Inflammatory macrophage treated with lipopolysaccharide for 1 hour (primary cell): ENCODE measurements at places on chromosomes 11 and 22.

- no peak for DNase-seq
Measured at GRCh38 chr11:8273287-8273686, 9.6 kb upstream of the LMO1 start.

DNA sequence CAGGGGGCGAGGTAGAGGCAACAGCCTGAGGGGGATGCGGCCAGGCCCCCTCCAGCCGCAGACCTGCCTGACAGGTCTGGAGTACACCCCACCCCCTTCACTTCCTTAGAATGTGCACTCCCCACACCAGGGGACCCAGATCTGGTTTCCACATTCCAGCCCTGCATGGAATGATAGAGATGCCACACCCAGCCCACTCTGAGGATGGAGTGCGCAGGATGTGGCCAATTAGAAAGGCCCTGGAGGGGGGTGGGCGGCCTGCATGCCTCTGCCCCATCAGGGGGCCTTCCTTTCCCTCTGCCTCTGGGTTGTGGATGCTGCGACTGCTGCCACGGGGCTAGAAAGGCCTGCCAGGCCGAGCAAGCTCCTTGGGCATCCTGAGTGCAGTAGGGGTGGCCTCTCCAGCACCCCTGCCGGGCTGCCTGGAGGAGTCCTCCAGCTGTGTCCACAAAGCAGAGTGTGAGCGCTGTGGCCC, 28.2 kb upstream of the MGAT3 start:
- no peak for DNase-seq

- DNase-seq, result no peak
Measured at GRCh38 chr11:102469196-102469821, 16.7 kb upstream of the TMEM123 start.

- DNase-seq, result no peak
Measured at GRCh38 chr11:303363-303762, 4.0 kb upstream of the IFITM5 start.

GRCh38 chr22:19183216-19183615, 4.7 kb upstream of the SLC25A1 start:
- DNase-seq, result no peak

- no peak for DNase-seq
Measured at GRCh38 chr22:28034760-28035401, 115.8 kb upstream of the PITPNB start.

DNA sequence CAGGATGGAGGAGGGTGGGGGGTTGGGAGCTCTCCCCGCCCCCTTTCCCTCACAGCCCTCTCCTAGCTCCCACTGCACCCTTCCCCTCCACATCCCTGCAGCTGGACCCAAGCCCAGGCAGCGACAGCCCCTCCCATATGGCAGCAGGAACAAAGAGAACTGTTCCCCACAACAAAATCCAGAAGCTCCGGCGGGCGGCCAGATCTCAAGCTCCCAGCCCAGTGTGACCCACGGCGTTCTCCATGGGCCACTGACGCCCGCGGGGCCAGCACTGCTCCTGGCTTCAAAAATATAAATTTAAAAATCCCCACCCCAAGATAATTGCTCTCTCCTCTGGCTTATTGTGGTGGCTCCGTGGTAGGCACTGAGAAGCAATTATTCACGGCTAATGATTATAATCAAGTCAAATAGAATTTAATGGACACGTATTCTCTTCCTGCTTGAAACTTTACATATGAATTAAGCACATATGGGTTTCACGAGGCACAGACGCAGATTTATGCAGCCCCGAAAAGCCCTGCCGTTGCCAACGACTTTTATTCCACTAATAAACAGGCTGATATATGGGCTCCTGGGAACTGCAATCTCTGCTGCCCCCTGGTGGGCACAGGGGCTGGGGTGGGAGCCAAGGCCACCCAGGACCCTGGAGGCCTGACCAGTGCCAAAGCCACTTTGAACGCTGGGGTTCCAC, 17.5 kb downstream of the MACROD1 start:
- peak; percentile 41 for DNase-seq

- peak; percentile 89 for DNase-seq
Measured at GRCh38 chr11:10914050-10914449, 56.2 kb upstream of the ZBED5 start.

GRCh38 chr11:62491571-62492329, 54.9 kb downstream of the AHNAK start:
- DNase-seq, result no peak

- DNase-seq, result no peak
Measured at GRCh38 chr11:129447654-129448239, 72.1 kb downstream of the BARX2 start.

GRCh38 chr11:117724104-117724503, 72.9 kb downstream of the DSCAML1 start:
- no peak for DNase-seq

- DNase-seq, result peak; percentile 71
Measured at GRCh38 chr11:134223121-134223520, 646 bp downstream of the NCAPD3 start.

DNA sequence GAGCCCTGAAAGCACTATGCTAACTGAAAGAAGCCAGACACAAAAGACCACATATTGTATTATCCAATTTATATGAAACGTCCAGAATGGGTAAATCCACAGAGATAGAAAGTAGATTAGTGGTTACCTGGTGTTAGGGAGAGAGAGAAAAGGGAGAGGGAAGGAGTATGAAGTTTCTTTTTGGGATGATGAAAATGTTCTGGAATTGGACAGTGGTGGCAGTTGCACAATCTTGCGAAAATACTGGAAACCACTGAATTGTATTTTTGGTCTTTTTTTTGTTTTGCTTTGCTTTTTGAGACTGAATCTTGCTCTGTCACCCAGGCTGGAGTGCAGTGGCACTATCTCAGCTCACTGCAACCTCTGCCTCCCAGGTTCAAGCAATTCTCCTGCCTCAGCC, 63.5 kb downstream of the MRTFA start:
- DNase-seq, result peak; percentile 27

DNA sequence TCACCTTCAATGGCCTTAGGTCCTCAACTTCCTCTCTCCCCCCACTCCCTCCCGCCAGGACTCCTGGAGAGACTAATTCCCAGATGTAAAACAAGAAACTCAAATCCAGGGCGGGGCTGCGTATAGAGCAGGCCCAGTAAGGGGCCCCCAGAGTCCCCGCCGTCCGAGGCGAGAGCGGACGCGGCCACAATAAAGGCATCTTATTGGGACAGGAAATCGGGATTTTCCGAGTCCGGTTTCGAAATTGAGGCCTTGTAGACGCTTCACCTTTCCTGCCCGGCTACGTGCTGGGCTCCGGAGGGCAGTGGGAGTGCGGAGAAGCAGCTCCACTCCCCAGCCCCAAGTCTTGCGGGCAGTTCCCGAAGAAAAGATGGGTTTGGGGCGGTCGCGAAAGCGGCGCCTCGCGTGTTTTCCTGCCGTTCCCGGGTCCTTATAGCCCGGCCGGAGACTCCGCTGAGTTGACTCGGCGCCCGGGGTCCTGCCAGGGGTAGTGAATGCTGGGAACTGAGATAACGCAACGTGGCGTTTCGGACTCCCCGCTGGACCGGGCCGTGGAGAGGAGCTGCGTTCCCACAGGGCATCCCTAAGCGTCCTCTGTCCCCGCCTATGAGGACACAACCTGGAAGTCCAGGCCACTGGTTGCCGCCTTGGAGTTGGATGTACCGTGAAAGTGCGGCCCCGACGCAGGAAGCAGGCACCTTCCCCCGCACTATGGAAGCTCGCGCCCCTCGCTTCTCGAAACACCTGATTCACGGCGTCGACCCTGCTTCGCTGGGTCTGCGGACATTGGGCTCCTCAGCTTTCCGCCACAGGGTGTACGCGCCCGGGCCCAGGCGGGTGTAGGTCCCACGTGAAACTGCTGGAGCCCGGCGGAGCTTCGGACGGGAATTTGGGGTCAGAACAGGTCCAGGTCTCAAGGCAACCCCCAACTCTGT, 4.8 kb upstream of the CHRM1 start:
- no peak for DNase-seq

GRCh38 chr22:23353004-23353403, 172.7 kb downstream of the BCR start:
- DNase-seq, result no peak

DNA sequence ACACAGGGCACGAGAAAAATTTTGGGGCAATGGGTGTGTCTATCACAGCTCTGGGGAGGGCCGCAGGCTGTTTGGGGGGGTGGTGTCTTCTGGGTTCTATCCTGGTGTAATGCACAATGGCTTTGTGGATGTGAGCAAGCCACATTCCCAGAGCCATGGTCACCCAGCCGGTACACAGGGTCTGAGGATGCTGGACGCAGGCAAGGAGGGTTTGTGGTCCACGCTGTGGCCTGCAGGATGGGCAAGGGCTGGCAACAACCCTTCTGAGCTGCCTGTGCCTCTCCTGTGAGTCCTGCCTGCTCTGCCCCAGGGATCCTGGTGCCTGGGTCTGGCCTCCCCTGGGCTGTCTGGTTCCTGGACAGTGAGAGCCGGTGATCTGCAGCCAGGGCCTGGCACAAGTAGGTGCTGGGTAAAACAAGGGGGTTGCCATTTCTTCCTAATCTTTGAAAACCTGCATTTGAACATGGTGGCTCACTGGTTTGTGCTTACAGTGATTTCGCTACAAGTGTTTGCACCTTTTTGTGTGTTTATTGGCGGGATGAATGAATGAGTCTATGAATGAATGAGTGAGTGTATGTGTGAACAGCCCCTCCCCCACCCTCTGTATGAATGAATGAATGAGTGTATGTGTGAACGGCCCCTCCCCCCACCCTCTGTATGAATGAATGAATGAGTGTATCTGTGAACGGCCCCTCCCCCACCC, 4.4 kb upstream of the MRPL23 start:
- no peak for DNase-seq

DNA sequence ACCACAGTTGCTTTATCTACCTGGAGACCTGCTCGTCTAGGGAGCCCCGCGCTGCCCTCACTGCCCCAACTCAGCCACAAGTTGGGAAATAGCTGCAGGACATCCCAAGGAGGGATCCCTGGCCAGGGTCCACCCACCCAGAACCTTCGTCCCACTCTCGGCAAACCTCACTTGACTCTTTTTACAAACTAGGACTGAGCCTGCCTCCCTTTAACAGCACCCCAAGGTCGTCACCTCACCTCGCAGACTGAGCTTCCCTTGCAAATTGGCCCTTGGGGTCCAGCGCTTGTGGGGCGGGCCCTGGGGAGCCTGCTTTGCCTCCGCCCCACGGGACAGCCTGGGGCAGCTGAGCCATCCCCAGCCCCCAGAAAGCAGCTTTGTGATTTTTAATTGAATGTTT, 1505.8 kb downstream of the TBC1D22A start:
- no peak for DNase-seq

DNA sequence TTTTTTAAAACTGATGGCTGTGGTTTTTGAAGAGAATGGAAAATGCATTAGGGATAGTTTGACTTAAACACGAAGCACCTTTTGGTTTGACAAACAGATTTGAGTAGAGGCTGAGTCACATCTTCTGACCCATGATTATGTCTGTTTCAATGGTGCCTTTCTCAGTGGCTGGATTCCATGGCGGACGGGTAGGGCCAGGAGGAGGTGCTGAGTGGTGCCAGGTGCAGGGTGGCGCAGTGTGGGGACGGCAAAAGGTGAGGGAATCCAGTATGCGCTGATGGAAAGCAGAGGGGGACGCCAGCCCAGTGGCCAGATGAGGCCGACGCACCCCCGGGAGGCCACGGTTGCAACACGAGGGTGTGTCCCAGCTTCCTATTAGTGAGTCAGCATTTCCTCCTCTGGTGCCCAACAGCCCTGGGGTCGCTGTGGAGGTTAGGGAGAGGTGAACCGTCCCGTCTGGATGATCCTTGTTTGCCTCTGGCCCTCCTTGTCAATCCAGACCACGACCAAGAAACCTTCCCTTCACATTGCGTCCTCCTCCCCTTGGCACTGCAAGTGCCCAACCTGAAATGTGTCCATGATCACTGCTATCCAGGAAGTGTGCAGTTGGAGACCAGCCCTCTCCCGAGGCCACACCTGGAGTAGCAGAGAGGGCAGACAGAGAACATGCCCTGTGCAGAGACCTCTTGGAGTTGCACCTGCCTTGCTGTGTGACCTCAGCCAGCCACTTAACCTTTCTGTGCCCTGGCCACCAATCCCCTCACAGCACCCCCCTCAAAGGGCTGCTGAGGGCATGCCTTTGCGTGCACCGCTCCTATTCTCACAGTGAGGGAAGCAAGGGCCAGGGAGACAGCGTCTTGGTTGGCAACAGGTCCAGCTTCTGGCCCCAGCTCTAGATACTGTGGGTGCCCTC, 32.5 kb upstream of the ATXN10 start:
- peak; percentile 31 for DNase-seq

GRCh38 chr11:94641167-94641761, 74.1 kb downstream of the PIWIL4 start:
- no peak for DNase-seq

GRCh38 chr11:7538466-7539454, 25.0 kb downstream of the PPFIBP2 start:
- DNase-seq, result no peak

DNA sequence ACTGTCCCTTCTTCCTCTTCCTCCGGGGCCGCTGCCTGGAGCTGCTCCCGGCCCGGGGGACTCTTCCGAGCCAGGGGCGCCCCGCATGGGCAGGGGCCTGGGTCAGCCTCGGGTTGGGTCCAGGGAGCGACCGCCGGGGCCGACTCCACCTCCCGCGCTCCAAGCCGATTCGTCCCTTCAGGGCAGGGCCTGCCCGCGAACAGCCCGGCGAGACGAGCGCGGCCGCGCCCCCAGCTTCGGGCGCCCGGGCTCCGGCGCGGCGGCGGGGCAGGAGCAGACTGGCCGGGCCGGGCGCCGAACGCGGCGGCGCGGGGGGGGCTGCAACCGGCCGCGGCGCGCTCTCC, at the start of gene LARGE1:
Gene LARGE1 (minus strand): TSS at position 280 of the 344 bp plus-strand sequence.
- no peak for DNase-seq

GRCh38 chr11:45736424-45736823, 68.5 kb upstream of the SLC35C1 start:
- no peak for DNase-seq

DNA sequence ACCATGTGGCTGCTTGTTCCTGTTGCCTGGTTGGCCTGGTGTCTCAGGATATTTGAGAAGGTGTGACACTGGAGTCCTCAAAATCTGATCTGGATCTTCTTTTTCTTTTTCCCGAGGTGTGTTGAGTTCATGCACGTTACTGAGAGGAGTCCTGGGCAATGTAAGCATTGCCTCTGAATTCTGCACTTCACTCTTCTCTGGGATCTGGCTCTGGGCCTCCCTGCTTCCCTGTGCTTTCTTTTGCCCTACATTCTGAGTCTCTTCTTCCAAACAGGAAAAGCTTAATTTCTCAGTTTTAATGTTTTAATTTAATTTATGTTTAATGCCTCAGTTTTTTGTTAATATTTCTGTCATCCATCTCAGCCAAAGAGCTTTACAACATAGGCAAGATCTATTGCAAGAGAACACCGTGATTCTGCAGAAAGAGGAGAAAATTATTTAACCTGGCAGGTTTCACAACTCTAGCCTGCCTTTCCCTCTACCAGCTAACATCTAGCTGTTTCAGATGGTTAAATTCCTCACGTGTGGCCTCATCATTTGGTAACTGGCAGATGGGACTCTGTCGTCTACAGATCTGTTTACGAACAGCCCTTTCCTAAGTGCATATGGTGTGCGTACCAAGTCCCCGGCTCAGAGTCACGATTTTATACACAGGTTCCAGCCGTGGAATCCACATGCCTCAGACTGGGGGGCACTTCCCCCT, 24.7 kb downstream of the LDLRAD3 start:
- no peak for DNase-seq
